Activated CD8-positive, alpha-beta memory T cell treated with anti-CD3 and anti-CD28 coated beads for 1 hour (primary cell): ENCODE measurements at places on chromosomes 6 and 20.

GRCh38 chr6:74182992-74183391 lies 487.0 kb downstream of the CD109 start:
- DNase-seq: no peak

DNA sequence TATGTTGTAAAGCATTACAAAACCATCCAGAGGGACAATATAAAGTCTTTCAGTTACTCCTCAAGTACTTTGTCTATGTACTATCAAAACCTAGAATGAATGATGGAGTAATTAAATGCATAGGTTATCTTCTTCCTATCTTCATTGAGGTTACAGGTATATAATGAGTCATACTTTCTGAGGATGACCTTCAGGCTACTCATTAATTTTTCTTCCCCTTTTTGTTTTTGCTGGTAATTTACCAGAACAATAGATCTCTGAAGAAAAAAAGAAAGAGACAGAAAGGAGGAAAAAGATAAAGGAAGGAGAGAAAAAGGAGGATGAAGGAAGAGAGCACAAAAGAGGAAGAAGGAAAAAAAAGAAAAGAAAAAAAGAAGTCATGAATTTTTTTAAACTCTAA lies 398.4 kb downstream of the TBC1D32 start:
- DNase-seq: no peak

DNA sequence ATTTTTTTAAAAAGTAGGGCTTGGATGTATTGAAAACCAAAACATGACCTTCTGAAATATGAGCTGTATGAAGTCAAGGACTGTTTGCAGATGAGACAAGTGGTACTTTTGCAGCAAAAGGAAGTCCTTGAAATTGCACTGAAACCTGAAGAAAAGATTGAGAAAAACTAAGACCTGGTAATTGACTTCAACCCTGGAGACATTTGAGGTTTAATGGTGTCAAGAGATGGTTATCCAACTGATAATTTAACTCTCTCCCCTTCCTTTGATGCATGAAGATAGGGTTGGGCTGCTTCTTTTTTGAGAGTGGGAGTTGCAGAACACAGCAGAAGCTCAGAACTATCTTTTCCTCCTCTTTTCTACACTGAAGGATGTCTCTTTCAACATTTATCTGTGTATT lies 180.9 kb upstream of the DTNBP1 start:
- no peak for DNase-seq

- no peak for DNase-seq
Observed at GRCh38 chr6:106339334-106340029, 13.9 kb upstream of the ATG5 start.

DNA sequence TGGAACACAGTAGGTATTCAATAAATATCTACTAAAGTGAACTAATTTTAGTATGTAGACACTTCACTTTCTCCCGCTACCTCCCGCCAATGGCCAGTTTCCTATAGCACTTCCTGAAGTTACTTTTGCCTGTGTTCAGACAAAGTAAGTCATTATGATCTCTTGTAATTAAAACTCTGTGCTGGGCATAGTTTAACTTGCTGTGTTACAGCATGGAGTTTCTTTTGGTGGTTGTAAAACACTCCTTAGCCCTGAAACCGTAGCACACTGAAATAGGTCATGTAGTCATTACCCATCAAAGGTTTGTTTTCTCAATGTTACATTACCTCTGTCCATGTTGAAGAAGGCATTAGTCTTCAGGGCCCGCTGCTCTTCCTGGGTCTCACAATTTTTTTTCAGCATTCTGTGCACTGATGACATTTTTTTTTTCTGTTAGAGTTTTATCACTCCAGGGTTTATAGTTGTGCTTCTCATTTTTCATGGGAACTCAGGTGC lies 54.0 kb upstream of the CENPW start:
- DNase-seq: no peak
